AG09319 (cell line): ENCODE measurements at places on chromosomes 2 and 18.

- no peak for DNase-seq
These were observed 45.7 kb upstream of the MYCN start for GRCh38 chr2:15894481-15895144.

- DNase-seq = no peak
These were observed 1147.1 kb downstream of the CNTNAP5 start for GRCh38 chr2:125172181-125172580.

DNA sequence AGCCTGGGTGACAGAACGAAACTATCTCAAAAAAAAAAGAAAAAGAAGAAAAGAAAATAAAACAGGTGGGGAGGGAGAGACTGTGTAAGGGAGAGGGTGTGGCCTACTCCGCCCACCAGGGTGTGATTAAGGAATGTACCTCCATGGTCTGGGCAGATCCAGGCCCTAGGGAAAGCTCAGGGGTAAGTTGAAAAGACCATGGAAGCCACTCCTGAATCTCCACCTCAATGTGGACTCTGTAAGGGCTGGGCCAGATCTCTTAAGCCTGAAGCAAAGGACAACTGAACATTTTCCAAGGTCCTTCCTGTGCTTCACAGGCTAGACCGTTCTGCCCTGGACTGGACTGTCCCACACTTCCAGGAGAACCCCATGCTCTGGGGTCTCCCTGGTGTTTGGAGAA lies 9.7 kb upstream of the ATG16L1 start:
- no peak for DNase-seq

GRCh38 chr18:69257861-69258458 lies 142.7 kb upstream of the DOK6 start:
- DNase-seq = peak; percentile 72

DNA sequence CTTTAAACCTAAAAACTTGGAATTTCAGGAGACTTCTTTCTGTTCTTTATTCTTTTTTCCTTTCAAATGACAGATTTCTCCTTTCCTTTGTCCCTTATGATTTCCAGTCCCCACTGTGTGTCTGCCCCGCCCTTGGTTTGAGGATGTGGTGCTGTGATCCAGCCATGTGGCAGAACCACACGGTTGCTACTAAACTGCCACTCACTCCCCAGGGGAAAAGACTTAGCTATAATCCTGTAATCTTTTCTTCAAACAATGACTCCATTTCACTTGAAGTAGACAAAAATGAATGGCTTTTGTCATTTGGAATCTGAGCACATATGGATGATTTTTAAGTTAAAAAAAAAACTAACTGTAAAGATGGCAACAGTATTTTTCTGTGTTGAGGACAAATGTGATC lies 76.2 kb upstream of the STAM2 start:
- DNase-seq = no peak

GRCh38 chr2:57075226-57075625 lies 891.4 kb downstream of the CCDC85A start:
- DNase-seq = no peak

DNA sequence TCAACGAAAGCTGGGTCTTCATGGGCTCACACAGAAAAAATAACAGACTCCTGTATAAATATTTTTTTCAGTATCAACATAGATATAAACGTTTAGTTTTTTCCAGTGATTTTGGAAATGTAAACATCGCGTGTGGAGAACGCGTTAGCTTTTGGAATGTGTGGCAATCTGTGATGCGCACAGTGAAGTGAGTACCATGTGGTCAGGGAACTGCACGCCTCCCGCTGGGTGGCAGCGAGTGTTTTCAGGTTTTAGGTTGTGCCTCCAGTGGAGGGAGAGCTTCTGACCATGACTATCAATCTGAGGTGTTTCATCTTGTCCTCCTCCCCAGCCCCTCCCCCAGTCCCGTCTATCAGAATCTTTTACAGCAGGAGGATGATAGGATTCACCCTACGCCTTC lies 127.8 kb downstream of the ARHGAP28 start:
- no peak for DNase-seq

DNA sequence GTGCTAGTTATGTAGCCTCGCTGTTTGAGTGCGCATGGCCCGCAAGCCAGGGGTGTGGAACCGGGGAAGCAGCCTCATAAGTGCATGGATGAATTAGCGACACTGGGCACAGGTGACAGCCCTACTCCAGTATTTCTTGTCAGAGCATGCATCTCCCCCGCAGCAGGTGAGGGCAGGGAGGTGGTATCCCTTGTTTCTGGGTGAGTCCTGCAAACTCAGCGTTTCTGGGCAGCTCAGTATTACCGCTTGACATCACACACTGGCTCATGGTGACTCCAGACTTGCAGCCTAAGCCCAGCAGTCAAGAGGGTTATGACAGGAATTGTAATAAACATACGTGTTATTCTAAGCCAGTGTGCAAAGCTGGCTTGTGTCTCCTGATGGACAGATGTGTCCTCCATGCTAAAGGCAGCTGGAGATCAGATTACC lies 2.5 kb downstream of the CABLES1 start:
- DNase-seq = no peak

DNA sequence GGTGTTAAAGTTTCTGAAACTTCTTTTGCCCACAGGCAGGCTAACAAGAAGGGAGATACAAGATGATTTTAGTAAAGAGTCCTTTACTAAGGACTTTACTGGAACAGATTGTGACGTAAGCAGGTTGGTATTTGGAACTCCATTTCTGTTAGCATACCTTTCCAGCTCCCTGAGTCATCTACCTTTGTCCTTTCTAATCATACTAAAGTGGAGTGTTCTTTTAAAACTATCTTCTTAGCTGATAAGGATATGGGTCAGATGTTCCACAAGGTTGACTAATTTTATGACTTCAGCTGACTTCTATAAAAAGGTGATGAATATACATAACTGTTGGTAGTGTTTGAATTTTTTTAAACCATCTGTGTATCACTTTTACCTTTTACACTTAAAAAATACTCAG lies 21.1 kb downstream of the UGP2 start:
- DNase-seq = no peak

GRCh38 chr2:46010925-46011490 lies 286.2 kb upstream of the EPAS1 start:
- DNase-seq = no peak

GRCh38 chr18:70261141-70261788 lies 27.6 kb upstream of the SOCS6 start:
- DNase-seq = no peak

GRCh38 chr2:152251211-152251610 lies 75.6 kb upstream of the STAM2 start:
- no peak for DNase-seq

DNA sequence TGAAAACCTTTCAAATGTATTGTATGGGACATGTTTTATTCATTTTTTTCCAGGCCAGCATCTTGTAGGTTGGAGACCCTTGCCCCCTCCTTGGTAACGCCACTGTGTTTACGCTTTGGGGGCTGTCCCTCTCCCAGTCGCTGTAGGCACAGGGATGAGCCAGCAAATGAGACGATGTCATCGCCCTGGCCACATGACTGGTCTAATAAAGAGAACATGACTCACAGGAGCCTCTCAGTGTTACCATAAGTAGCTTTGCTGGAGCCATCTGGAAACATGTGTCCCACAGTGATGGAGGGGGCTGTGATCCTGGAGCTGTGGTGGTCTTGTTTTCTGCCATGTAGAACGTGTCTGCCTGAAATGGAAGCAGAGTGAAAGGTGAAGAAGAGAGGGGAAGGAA lies 78.9 kb downstream of the CD8B2 start:
- DNase-seq = no peak

- peak; percentile 81 for DNase-seq
These were observed at the start of gene SOS1 for GRCh38 chr2:39120771-39121522. SOS1 (minus strand) TSS chr2:39121051; CDS start chr2:39120422, 629 bp downstream.

GRCh38 chr2:65866148-65866547 lies 433.7 kb upstream of the SPRED2 start:
- no peak for DNase-seq

DNA sequence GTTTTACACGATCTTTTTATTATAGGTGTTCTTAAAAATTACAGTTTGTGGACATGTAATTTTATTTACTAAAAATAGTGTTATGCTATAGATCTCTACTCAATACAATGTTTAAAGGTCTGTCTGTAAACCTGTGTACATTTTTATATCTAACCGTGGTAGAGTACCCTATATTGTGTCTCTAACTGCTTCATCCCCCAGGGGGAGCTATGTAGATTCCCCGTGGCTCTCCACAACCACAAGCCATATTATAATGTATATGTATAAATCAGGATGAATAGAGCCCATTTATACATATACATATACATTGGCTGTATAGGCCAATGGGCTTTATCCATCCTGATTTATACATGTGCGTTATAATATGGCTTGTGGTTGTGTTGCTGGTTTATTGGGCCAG lies 59.4 kb downstream of the ADAM23 start:
- no peak for DNase-seq

DNA sequence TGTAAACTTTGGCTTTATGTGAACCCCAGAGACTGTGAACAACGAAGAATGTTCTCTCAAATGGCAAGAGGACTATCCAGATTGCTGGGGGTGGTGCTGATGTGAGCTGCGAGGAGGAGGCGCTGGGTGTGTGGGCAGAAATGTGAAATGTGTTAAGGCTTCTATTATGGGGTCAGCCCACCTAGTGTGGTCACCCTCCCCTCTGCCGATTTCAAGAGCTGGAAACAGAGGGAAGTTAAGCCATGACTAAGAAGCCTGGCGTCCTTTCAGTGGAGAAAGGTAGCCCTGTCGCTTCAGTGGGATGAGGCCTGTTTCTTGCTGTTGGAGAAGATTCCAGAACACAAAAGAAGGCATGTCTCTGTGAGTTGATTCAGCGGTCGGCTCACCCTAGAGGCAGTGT lies 89.0 kb upstream of the KCTD1 start:
- DNase-seq = no peak

- no peak for DNase-seq
These were observed 7.1 kb downstream of the KCNE4 start for GRCh38 chr2:223058952-223059716.

DNA sequence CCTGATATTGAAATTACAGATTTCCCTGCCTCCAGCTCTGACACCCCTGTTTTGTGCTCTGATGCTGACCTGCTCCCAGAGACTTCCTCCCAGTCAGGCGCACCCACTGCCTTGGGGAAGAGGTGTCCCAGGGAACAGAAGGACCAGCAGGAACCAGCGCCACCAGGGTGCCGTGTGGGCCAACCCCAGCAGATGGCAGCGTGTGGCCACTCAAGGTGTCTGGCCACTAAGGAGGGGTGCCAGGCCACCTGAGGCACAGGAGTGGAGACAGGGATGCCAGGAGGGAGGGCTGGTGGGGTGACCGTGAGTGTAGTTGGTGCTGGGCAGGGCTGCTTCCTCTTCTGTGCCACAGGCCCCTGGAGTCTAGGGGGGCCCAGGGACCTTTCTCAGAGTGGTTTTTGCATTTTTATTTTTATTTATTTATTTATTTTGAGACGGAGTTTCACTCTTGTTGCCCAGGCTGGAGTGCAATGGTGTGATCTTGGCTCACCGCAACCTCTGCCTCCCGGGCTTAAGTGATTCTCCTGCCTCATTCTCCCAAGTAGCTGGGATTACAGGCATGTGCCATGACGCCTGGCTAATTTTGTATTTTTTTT lies 56.0 kb downstream of the TEX44 start:
- no peak for DNase-seq

GRCh38 chr2:126239320-126239955 lies 416.5 kb upstream of the GYPC start:
- DNase-seq = no peak

DNA sequence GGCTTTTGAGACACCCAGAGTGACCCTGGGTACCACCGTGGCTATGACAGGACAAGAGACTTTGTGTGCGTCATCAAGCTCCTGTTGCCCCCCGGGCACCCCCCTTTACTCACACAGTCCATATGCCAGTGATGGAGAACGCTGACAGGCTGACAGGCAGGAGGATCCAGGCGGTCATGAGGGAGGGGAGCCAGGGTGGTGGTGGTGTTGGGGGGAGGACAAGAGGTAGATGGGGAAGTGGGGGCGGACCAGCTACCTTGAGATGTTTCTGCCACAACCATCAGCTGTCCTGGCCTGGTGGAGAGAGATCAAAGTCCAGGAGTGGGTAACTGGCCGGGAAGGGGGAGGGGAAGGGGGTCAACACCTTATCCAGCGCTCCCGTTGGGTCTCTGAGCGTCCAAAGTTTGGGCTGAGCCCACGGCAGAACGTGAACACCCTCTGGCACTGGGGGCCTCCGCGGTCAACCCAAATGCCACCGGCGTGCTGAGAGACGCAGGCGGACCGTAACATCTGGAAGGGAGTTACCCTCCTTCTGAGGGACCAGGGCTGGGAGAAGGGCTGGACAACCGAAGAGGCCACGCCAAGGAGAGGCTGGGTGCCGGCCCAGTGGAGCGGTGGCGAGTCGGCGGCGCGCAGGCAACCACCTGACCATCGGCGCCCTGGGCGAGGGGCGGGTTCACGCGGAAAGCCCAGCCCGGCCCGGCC lies 575 bp downstream of the TMEM150A start:
- DNase-seq = no peak

DNA sequence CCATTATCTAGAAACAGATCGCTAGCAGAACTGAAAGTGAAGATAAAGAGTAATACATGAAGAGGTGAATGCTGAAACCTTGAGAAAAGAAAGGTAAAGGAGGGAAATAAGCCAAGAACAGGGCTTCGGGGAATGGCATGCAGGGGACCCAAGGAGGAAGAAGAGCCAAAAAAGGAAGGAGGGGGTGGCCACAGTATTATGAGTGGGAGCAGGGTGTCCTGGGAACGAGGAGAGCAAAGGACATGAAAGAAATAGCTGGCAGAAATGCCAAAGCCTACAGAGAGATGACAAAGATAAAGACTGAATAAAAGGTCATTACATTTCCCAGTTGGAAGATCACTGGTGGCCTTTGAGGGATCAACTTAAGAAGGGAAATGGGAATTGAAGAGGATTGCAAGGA lies 82.9 kb downstream of the ACTR3 start:
- DNase-seq = no peak

DNA sequence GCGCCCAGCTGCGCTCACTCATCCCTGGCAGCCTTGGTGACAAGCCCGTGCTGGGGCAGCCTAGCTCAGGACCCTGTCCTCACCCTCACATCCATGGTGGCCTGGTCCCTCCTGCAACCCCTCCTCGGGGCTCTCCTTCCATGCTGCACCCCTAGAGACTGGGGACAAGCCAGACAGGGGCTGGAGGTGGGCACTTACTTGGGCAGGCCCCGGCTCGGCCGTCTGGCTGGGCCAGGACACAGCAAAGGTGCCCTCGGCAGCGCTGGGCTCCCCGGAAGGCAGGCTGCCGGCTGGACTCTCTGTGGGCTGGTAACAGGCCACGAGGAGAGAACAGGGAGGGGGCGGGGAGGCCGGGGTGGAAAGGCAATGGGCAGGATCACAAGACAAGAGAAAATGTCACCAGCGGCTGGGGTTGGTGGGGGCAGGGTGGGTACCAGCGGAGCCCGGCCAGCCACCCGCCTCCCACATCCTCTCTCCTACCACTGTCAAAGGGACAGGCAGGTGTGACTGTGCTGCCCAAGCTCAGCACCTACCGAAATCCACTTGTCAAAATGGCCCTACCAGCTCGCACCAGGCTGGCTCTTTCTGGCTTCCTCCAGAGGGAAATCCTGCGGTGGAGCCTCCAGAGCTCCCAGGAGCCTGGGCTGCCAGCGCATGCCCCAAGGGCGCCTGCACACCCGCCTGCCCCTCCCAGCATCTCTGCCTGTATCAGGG lies 54.7 kb downstream of the BIN1 start:
- no peak for DNase-seq

- no peak for DNase-seq
These were observed 26.7 kb downstream of the GPC1 start for GRCh38 chr2:240462073-240462706.
